ENCODE measurements at places on chromosomes 1 and 21.

DNA sequence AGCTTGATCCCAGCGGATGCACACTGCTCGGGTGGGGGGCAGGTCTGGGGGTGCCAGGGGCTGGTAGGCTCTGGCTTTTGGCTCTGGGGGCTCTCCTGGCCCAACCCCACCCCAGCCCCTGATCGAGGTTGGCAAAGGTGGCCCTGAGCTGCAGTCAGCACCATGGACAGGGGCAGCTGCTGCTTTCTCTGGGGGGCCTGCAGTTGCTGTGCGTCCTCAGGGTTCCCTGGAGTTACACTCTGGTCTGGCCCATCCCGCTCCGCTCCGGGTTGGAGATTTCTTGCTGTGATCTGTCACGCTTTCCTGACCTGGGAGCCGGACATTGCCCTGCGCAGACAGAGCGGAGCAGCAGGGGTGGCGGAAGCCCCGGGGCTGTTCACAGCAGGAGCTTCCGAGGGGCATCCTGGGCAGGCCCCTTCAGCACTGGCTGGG is 8.0 kb upstream of the PLCH2 start:
- DNase-seq, result no peak

- peak; percentile 36 for DNase-seq
Observed at GRCh38 chr1:228059634-228060457, 22.7 kb upstream of the ARF1 start.

- no peak for DNase-seq
Observed at GRCh38 chr1:100700586-100700985, 19.0 kb upstream of the VCAM1 start.

GRCh38 chr21:33836408-33836807 is 79.2 kb downstream of the ATP5PO start:
- DNase-seq, result peak; percentile 94

DNA sequence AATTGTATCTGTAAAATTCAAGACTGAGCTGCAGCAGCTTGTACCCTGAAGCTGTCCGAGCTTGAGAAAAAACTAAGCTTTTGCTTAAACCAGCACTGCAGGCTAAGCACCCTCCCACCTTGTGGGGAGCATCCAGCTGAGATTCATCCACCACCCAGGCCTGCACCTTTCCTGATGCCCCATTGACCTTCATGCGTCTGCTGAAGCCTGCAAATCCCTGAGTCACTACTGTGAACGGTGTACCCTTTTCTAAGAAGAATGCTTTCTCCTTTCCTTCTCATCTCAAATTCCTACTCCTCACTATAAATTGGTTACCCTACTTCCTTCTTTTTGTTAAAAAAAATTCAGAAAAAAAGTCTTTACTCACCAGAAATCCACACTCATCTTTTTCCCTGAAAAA is 90.9 kb upstream of the RGS18 start:
- DNase-seq, result no peak

- DNase-seq, result no peak
Observed at GRCh38 chr1:48228156-48228555, 5.6 kb downstream of the SLC5A9 start.

Measured in NCI-H2029 treated with DMSO at 0.1 percent for 48 hours (cell line).